ENCODE measurements at places on chromosomes 5 and 9.

GRCh38 chr5:180823346-180823745 is 20.7 kb upstream of the MGAT1 start:
- DNase-seq, result no peak

- DNase-seq, result no peak
These were observed 9.8 kb upstream of the OLFM1 start for GRCh38 chr9:135077497-135078200.

DNA sequence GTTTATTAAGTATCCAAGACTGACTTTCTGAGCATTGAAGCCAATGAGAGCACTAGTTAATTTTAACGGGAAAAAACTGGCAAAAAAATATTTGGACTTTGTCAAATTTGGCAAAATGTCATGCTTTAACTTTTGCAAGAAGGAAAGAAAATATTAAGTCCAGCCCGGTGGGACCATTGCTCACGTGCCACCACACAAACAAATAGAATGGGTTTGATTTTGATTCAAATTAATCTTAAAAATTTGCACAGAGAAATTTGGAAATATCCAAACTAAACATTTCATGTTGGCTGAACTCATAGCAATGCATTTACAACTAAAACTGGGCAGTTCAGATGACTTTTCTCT is 302.2 kb downstream of the EBF1 start:
- no peak for DNase-seq

DNA sequence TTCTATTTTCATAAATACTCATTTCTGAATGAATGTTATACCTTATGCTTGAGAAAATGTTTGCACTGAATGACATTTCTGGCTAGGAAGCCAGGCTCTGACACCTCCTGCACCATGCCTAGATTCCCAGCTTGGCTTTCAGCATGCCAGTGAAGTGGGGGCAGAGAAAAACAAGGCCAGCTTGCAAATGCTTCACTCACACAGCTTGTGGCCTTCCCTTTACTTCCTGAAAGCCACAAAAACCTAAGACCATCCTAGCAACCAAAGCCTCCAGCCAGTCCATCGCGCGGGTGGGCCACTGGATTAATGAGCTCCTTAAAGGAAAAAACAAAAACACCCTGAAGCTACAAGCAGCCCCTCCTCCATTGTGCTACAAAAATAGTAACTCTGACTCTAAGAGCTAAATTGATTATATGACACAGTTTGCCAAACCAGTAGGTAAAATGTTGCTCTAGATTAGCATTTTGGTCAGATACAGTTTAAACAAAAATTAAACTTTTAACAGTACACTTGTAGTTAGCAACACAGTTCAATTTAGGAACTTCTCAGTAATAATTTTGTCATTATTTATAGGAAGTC is 159.9 kb downstream of the TSSK1B start:
- DNase-seq, result no peak

All from stimulated activated CD4-positive, alpha-beta T cell treated with anti-CD3 and anti-CD28 coated beads, Interleukin-15, amount 100 ng/mL, for 1 hour (primary cell).